Esophagus squamous epithelium (tissue), 5 donors: ENCODE measurements at places on chromosomes 11 and 22.

DNA sequence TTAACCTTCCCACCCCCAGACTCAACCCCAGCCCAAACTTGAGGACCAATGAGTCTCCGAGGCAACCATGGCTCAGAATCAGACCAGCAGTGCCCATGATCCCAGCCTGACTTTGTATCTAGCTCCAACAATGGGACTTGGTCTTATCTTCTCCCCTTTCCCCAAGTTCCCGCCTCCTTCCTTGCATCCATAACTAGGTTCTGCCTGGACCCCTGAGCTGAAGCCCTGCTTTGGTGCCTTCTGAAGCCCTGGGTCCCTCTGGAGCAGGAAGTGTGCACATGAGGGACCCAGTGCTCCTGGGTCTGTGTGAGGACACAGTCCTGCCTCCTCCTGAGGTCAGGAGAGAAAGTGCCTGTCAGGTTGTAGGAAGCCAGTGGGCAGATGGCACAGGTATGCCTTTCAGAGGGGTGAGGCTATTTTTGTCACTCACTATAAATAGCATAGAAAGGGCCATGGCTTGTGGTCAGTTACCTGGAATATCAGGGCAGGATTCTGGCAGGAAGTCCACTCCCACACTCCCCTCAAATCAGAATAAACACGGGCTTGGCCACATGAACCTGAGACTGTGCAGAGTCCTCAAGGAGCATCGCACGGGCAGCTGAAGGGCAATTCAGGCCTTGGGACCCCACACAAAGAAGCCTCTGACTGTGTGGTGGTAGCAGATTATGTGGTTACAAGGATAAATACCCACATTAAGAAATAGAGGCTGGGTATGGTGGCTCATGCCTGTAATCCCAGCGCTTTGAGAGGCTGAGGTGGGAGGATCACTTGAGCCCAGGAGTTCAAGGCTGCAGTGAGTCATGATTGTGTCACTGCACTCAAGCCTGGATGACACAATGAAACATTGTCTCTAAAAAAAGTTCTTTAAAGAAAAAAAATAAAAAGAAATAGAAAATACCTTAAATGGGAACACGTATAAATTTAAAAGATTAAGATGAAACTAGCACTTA lies 27.4 kb downstream of the RCN1 start:
- no peak for DNase-seq

GRCh38 chr11:121035780-121036179 lies 11.9 kb downstream of the TBCEL start:
- no peak for DNase-seq

GRCh38 chr22:19443544-19444211 lies 3.8 kb downstream of the C22orf39 start:
- no peak for DNase-seq

DNA sequence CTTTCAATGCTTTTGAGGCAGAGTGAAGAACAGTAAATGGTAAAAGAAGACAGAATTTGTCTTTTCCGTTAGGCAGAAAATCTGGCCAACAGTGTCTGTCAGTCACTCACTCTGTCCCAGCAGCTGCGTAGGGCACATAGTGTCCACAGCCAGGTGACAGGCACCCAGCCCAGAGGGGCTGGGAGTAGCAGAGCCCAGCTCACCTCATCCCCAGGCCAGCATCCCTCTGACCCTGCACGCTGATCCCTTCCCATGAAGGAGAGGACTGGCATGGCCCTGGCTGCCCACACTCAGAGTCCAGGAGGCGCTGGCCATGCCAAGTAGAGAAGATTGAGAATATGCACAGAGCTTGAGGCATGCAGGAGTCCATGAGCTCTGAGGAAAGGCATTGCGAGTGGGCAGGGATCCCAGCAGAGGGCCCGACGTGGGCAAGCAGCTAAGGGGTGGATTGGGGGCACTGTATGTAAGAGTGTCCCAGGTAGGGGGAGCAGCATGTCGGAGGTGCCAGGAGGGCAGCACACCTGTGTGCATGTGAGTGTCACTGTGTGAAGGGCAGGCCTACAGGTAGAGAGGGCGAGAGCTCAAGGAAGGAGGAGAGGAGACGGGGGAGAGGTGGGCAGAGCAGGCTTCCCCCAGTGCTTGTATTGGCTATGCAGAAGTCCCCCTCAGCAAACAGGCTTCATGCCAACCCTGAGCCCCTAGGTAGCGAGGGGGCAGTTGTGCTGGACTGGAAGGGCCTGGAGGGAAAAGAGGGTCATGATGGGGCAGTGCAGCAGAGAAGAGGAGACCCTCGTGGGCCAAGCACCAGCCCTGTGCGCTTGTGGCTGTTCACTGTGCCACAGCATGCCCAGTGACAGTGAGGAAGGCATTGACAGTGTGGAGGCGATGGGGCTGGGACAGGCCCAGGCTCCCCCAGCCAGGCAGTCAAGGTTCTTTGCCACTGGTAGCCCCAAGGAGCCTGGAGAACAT lies 133.8 kb downstream of the OSBP2 start:
- no peak for DNase-seq

DNA sequence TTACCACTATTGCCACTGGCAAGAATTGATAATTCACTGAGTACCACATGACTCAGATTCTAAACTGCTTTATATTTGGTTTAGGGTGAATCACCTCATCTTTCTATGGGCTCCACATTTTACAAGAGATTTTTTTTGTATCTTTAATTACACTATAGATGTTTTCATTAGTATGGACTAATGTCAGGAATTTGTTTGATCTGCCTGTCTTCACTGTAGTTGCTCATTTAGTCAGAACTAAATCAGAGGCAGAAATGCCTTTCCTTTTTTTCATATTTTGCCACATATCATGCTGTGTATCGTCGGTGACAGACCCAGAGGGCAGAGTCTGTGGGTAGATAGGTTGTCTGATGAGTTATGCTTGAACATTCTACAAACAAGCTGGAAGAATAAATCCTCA lies 524.1 kb downstream of the METTL15 start:
- DNase-seq: no peak

GRCh38 chr11:13271060-13271693 lies 6.4 kb upstream of the BMAL1 start:
- DNase-seq: no peak

DNA sequence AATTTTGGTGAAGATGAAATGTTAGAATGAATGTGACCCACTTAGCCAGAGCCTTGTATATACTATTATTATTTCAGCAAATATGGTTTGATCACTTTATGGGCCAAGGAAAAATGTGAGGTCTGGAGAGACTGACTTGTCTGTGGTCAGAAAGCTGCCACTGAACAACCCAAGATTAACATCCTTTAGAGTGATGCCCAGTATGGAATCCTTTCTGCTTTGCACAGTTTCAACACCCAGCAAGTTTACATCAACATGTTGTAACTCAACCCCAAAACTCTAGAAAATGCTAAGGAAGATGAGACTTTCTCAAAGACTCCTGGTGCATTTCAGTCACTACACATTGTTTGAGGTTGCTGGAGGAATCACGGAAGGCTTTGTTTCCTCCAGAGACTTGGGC lies 107.7 kb downstream of the SNX19 start:
- DNase-seq: no peak

DNA sequence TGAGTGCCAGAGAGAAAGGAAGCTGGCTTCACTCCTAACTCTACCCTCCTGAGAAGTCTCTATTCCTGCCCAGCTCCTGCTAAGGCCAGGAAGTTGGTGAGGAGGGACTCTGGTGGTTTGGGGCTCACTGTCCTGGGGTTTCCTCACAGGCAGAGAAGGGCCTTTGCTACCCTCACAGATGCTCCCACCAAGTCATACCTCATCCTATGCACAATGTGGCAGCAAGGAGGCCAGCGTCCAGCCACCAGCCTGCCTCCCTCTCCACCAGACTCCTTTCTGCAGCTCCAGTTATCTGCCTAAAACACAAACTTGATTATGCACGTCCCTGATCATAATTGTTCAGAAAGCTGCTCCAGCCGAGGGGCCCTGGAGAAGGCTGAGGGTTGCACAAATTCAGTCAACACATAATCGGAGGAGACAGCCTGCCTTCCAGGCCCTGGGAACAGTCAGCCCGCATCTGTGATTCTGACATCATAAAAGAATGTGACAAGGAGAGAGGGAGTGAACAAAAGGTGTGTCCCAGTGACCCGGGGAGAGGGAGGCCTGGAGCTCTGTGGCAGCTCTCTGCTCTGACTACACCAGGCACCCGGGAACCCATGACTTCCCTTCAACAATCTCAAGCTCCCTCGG lies 28.8 kb downstream of the DKK3 start:
- DNase-seq: no peak

DNA sequence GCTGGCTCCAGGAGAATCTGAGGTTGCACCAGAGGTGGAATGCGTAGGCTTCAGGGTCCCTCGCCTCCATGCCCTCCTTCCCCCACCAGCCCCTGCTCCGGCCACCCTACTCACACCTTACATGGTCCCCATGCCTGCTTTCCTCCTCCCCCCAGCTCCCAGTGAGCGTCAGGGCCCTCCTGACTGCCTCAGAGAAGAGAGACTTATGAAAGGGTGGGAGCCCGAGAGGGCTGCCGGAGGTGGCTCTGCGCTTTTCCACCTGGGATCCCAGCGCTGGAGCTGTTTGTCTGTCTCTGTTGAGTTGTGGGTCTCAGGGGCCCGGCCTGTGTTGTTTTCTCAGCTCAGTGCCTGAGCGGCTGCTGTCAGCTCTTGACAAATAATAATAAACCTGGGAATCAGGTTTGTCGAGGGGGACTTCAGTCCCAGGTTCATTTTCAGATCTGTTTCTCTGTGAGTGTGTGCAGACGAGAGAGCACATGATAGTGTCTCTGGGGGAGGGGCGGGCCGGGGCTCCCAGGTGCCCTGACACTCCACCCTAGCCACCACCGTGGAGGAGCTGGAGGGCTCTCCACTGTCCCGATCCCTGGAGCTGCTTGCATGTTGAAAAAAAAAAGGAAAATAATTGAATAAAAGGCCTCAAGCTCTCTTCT lies 153.7 kb downstream of the FEZ1 start:
- no peak for DNase-seq

DNA sequence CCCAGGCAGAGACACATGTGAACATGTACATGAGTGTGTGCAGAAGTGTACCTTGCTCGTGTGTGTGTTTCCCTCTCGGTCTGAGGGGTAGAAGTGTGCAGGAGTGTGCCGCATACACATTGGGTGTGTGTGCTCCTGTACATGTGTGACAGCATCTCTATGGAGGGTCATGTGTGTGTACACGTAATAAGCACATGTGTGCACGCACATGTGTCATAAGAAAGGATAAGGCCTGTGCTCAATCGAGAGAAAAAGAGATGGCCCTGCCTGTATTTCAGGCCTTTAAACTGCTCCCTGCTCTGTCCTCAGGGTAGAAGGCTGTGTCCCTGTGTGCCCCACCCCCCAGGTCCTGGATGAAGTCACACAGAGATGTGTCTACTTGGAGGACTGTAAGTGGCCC lies 61.8 kb downstream of the OTOG start:
- no peak for DNase-seq

GRCh38 chr11:16923987-16924386 lies 90.2 kb downstream of the PLEKHA7 start:
- DNase-seq: no peak

GRCh38 chr22:46239261-46240048 lies 10.6 kb downstream of the CDPF1 start:
- no peak for DNase-seq

GRCh38 chr11:117996058-117996457 lies 9.9 kb downstream of the IL10RA start:
- DNase-seq: no peak

DNA sequence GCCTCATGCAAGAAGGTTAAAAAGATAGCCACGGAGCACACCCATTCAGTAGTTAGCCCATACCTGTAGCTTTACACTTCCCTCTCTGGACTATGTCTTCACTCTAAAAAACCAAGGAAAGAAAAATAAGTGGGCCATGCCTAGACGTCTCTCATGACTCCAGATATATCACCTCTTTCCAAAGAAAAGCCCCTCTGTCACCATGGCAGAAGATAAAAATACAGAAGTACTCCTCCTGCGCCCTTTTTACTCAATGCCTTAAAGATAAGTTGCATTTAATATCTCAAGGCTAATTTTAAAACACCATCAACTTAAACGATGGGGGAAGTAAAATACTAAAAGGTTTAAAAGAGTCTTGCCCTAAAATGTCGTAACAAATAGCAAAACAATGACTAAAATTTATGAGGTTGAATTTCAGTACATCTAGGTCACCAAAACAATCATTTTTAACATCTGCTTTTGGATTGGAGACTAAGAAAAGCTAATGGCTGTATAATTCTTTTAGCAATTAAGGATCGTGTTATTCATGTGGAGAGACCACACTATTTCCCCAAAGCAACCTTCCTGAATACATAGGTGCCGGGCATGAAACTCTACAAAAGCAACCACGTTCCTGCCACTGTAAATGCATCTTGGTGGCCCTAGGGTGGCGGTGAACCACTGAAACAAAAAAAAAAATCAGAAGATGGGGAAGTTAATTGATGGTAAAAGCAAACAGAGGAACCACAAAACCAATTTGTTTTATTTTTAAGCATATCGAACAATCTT lies 46.0 kb downstream of the CELF1 start:
- no peak for DNase-seq

- DNase-seq: no peak
Measured at GRCh38 chr11:44775366-44775984, 48.7 kb downstream of the TSPAN18 start.

DNA sequence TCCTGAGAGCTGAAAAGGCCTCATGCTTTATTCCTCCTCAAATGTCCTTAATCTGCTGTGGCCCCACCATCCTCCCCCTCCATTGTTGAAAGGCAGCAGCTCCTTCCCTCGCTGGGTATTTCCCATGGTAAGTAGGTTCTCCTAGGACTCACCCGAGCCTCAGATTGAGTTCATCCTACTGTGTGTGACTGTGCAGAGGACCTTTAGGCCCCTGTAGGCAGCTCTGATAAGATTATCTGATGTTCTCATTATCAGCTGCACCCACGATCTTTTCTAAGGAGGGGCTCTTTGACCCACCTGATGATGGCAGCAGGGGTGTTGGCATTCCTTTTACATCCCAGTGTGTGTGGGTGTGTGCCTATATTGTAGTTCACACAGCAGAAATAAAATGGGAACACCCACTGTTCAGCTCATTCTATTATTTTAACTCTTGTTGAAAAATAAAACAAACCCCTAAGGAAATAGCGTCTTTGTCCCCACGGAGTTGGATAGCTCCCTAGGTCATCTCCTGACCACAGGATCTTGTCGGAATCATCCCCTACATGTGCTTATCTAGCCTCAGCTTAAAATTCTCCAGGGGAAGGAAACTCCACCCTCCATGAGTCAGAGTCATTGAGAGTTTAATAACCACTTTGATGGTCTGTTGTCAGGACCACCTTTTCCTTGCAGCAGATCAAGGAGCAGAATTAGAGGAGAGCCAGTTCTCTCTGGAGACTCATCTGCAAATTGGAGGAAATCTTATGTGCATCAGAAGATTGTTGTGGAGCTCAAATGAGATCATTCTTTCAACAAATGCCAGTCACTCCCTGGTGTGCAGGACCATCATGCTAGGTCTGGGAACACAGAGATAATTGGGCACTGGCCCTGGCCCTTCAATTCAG lies 19.3 kb downstream of the ENDOD1 start:
- DNase-seq: no peak
